HT-29 (cell line): ENCODE measurements at places on chromosomes 2 and 18.
A peak's percentile ranks its signal among the peaks of the same experiment; 100 is the strongest.

GRCh38 chr18:54359233-54359632 is 1.5 kb downstream of the C18orf54 start:
- DNase-seq, result no peak

DNA sequence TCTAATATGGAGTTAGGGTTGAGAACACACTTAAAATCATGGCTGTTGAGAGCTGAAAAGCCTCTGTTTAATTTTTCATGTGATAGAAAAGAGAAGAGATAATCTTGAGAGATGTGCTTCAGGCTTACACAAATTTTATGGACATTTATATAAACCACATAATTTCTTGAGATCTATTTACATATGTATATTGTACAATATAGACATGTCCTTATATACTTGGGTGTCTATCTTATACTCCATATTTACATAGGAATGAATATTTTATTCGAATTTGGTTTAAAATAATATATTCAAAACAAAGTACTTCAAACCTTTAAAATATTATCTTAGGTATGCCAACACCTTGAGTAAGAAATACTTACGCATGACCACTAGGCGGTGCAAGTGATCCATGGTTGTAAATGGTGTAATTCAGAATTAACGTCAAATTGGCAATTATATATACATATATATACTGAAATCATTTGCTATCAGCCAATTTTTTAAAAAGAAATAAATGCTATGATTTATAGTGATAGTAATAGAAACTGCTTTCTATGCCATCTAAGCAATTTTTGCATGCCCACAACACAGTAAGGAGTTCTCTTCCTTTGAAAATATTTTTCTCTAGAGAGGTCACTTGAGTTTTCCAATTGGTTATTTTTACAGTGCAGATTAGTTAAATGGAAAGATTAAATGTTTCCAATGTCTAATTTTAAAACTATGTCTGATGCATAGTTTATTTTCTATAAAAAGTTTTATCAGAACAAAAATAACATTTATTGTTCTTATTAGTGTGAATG is 37.6 kb upstream of the SPAG16 start:
- DNase-seq, result peak; percentile 69

DNA sequence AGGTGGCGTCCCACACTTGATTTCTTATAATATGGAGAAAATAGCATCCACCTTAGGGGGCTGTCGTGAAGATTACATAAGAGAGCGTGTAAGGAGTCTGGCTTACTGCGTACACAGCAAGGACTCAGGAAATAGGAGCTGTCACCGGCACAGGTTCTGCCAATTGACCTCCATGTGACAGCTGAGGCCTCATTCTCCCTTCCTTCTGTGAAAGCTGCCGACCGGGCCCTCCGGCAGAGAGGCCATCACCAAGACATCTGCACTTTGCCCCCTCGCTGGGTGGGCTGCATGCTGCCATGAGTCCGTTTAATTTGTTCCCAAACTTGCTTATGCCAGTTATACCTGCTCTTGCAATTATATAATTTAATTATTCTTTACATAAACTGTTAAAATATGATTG is 27.7 kb downstream of the HS1BP3 start:
- no peak for DNase-seq

- peak; percentile 49 for DNase-seq
Observed at GRCh38 chr2:219509780-219510511, 4.3 kb upstream of the ASIC4 start.

DNA sequence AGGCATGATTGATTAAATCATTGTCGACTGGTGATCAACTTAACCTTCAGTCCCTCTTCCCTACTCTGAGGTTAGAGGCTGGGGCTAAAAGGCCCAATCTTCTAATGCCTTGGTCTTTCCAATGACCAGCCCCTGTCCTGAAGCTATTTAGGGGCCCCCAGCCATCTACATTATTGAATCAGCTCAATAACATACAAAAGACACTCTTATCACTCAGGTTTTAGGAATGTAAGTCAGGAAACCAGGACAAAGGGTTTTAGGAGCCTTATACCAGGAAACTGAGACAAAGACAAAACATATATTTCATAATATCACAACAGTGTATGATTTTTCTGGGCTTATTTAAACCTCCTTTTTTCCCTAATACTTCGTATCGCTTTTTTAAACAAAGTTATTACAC is 198.6 kb downstream of the RNF152 start:
- DNase-seq, result no peak

- DNase-seq, result no peak
Observed at GRCh38 chr18:22473366-22473765, 55.7 kb upstream of the CTAGE1 start.

GRCh38 chr2:212088353-212088752 is 450.2 kb downstream of the ERBB4 start:
- no peak for DNase-seq

GRCh38 chr2:30026091-30027055 is 105.0 kb upstream of the ALK start:
- peak; percentile 52 for DNase-seq

DNA sequence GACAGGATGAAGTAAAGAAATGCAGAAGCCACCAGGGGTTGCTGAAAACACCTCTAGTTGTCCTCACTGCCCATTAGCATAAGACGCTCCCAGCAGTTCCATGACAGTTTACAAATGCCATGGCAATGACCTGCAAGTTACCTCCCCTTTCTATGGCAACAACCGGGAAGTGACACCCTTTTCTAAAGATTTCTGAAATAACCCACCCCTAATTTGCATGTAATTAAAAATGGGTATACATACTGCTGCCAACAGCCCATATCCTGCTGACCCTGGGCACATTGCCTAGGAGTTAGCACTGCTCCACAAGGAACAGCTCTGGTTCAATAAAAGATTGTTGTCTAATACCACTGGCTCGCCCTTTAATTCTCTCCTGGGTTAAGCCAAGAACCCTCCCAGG is 178.3 kb upstream of the LRATD1 start:
- no peak for DNase-seq

- no peak for DNase-seq
Observed at GRCh38 chr18:25830787-25831186, 259.6 kb downstream of the SS18 start.

GRCh38 chr18:59114160-59114559 is 25.5 kb upstream of the SEC11C start:
- DNase-seq, result no peak

- no peak for DNase-seq
Observed at GRCh38 chr2:197322724-197323720, 12.4 kb upstream of the ANKRD44 start.

DNA sequence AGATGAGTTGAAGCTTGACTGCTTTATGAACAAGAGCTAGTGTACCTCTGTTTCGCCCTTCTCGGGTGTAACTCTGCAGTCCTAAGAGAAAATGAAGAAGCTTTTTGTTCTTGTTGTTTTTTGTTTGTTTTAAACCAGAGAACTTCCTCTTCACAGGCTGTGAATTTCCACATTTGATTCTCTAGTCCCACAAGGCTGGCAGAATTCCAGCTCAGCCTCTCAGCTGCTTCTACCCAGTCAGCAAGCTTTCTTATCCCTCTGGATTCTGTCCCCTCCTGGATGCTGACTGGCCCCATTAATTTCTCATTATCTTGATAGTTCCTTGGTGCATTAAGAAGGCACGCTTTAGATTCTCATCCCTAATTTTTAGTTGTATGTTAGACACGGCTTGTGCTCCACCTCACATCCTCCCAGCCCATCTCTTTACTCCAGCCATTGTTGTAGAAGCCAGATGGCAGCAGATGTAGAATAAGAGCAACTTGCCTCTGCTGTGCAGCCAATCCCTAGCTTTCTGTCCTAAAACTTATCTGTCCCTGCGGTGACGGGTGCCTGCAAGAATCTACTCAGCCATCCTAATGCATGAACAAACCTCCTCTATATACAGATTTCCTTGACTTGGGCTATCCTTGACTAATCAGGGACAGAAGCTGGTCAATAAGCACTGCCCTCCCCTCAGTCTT is 12.3 kb upstream of the RESP18 start:
- DNase-seq, result peak; percentile 59

DNA sequence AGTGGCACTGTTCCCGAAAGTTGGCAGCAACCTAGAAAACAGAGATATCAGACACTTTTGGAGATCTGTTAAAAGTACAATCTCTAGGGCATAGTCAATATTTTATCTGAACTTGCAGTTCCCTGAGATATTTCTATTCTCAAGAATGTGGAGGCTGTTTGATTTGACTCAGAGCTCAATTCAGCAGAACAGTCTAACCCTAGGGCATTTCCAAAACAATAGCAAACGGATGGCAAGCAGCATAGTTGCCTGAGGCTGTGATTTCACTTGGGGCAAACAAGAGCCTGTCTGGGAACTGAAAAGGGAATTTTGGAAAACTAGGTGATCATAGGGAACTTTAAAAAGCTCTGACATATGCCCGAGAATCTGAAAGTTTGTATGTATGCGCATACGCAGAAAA is 772.8 kb upstream of the LRRTM1 start:
- DNase-seq, result no peak
